Calu3 (cell line): ENCODE measurements at places on chromosomes 11 and 22. TPM values are rescaled to one million over a fixed set of nuclear protein-coding genes. Genes with fewer than 3 reads are reported as not detected.

GRCh38 chr22:30664798-30665197 is 2.9 kb downstream of the DUSP18 start:
- no peak for DNase-seq

GRCh38 chr11:124872280-124872679 is 7.0 kb downstream of the ROBO3 start:
- DNase-seq, result no peak

DNA sequence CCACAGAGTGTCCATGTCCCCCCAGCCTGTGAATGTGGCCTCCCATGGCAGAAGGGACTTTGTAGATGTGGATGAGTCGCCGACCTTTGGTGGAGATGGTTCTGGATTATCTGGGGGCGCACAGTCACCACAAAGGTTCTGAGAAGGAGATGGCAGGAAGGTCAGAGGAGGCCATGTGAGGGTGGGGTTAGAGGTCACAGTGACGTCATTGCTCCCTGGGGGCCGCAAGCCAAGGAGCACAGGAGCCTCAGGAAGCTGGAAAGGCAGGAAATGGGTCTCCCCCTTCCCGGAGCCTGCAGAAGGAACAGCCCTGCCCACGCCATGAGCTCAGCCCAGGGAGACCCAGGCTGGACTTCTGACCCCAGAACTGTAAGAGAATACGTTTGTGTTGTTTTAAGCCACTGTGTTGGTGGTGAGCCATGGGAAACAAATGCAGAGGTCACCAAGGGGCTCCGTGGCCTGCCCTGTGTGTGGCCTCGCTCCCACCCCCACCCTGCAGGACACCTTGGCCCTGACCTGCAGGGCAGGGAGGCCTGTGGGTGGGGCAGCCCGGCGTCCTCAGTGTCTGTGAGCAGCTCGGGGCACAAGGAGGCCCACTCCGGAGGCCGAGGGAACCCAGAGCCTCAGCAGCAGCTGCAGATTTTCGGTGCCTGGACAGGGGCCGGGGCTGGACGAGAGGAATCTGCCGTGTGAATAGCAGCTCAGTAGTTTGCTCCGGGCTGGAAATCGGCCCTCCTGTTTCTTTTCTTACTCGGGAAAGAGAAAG is 32.1 kb downstream of the GRAMD4 start:
- DNase-seq, result no peak

DNA sequence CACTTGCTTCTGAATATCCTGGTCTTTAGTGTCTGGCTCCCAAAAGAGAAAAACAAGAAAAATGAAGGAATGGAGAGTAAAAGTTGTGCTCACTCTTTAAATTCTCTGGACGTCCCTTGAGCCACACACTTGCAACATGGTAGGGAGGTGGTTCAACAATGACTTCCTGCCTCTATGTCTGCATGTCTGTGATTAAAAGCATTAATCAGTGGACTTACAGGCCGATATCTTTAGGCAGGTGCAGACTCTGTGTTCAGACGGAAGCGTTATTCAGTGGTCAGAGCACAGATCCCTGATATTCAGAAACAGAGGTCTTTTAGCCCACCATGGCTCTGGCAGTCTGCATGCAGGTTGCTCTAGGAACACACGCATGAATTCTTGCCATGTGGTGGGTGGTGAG is 1920.0 kb upstream of the RAG2 start:
- DNase-seq, result no peak

DNA sequence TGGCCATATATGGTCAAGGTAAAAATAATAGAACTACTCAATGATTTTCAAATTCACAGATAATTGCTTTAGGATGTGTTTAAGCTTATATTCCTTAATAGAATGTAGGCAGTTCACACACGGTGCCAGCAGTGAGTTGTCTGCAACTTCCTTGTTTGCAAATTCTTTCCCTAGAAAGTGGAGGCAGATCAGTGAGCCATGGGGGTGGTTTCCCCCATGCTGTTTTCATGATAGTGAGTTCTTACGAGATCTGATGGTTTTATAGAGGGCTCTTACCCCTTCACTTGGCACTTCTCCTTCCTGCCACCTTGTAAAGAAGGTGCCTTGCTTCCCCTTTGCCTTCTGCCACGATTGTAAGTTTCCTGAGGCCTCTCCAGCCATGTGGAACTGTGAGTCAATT is 111.8 kb upstream of the LMO1 start:
- no peak for DNase-seq

PHLDA2 gene
- total RNA-seq, result 111 and 142 TPM in 2 replicates

GRCh38 chr11:132962041-132962440 is 570.3 kb downstream of the OPCML start:
- DNase-seq, result no peak

DNA sequence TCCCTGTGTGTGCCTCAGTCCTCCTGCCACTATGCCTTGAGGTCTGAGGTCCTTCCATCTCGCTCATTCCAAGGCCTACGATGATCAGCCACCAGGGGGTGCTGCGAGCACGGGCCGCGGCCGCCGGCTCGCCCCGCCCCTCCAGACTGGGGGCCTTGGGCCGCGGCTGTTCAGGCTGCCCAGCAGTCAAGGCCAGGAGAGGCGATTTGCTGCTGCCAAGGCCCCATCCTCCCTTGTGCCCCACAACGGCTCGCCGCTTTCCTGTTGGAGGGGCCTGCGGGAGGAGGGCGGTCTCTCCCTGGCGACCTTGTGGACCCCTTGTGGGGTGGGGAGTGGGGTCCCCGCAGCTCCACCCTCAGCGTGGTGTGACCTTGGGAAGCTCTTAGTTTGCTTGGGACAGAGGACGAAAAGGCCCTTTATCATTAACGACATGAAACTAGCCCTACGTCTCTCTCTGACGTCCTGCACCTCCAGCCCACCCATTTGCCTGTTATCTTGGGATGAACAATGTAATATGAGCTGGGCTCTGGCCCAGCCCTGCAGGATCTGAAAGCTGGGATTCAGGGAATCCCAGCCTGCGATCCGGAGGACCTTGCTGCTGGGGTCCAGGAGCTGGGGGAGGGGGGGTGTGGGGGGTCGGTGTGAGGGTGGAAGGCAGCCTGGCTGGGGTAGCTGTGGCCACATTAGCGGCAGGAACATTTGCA is 5.3 kb upstream of the GALR3 start:
- peak; percentile 94 for DNase-seq
